ENCODE measurements at places on chromosomes 4 and X.

DNA sequence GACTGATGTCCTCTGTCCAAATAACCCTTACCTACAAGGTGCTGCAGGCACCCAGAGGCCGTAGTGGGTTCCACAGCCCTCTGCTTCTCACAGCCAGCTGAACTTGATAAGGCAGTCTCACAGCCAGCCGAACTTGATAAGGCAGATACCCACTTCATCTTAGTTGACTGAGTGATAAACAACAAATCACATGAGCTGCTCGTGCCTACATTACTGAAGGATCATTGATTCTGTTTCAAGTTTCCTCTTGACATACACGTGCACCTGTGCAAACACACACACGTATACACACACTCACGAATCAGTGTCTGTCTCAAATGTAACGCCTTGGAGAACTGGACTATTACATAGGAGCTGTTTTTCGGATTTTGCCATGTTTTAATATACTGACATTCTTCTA is 276.3 kb downstream of the DCTD start:
- DNase-seq, result no peak

GRCh38 chr4:161505141-161505540 is 658.7 kb downstream of the FSTL5 start:
- no peak for DNase-seq

DNA sequence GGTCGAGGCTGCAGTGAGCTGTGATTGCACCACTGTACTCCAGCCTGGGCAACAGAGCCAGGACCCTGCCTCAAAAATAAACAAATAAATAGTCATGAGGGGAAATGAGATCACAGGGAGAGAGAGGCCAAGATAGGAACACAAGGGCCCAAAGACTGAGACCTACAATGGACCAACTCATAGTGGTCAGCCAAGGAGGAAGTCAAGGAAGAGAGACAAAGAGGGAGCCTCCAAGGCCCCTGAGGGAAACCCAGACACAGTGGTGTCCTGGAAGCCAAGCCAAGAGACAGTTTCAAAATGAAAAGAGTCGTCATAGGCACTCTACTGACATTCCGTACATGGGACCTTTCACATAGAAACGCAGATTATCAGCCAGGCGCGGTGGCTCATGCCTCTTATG is 153.3 kb downstream of the BCOR start:
- DNase-seq, result no peak

DNA sequence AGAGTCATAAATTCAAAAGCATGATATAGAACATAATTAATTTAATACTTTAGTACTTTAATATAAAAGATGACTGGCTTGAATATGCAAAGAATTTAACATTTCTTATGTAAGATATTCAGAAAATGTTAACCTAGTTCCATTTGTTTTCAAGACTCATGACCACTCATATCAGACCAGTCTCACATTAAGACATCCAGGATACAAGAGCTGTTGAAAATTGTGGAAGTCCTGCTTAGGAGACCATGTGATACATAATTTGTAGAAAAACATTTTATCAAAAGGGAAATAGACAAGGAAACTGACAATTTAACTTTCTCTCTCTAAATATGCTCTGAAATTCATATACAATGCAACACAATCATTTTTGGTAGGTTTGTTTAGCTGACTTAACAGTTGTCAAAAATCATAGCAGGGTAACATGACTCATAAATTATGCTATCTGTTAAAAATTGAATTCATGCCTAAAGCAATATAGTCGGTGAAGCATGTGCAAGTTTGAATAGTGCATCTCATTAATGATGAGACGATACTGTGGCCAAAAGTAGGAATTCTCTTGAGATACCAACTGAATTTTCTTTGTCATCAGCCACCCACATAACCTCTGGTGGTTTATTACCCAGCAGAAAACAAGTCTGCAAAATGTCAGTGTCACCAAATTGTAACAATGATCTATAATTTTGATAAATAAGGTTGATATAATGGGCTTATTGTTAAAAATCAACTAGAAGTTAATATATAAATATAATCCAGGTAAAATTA is 211.4 kb downstream of the GASK1B start:
- no peak for DNase-seq

GRCh38 chr4:58760737-58761136 is 1650.6 kb upstream of the IGFBP7 start:
- no peak for DNase-seq

GRCh38 chr4:170776983-170777382 is 687.2 kb upstream of the AADAT start:
- DNase-seq, result no peak

DNA sequence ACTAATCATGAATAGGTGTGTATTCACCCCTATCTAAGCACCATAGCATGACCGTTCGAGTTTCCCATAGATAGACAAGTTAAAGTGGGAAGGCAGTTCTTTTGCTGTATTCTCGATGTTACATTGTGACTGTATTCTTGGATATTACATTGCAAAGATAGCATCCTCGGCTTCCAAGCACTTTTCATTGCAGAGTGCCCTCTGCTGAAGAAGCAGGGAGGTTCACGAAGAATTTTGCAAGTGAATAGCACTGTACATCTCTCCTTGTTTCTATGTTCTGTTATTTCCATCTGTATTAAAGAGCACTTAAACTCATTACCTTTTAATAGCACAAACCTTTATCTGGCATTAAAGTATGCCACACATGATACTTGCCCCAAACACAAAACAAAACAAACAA is 426.7 kb upstream of the ARX start:
- no peak for DNase-seq

DNA sequence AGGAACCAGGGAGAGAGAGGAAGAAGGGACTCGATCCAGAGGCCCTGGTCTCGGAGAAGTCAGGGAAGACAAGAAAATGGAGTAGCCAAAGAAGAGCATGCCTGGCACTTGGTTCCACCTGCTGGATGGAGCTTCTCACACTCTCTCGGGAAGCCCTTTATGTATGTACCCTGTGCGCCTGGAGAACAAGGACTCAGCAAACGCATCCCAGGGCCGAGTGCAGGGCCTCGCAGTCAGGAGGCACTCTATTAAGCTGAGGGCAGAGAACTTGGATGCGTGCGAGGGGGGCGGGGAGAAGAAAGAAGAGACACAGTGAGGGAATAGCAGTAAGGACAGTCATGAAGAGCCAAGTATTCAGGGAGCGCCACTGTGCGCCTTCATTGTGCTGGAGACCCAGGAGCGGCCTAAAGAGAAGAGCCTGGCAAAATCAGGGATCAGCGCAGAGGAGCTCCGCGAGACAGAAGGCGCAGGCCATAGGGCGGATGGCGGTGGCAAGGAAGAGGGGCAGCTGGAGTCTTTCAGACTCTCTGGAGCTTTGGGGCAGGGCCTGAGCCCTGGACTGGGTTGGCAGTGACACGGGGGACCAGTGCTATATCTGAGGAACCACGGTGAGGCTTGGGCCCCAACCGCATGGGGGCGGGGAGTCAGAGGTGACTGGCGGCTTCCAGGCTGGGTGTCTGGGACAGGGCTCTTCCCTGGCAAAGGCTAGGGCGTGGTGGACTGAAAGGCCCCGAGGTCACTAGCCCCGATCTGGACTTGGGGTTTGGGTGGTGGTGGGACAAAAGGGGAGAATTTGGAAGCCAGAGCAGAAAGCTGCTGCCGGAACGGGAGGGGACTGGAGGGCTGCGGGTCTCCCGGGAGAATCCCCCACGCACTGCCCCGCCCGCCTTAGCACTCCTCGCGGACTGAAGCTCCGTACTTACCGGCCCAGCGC is 1.9 kb upstream of the SEPTIN6 start:
- no peak for DNase-seq

- DNase-seq, result no peak
Observed at GRCh38 chrX:99820197-99820596, 589.9 kb downstream of the PCDH19 start.

- no peak for DNase-seq
Observed at GRCh38 chrX:8147226-8147625, 23.8 kb downstream of the VCX2 start.

GRCh38 chrX:1488745-1489144 is 36.0 kb upstream of the ASMTL start:
- no peak for DNase-seq

DNA sequence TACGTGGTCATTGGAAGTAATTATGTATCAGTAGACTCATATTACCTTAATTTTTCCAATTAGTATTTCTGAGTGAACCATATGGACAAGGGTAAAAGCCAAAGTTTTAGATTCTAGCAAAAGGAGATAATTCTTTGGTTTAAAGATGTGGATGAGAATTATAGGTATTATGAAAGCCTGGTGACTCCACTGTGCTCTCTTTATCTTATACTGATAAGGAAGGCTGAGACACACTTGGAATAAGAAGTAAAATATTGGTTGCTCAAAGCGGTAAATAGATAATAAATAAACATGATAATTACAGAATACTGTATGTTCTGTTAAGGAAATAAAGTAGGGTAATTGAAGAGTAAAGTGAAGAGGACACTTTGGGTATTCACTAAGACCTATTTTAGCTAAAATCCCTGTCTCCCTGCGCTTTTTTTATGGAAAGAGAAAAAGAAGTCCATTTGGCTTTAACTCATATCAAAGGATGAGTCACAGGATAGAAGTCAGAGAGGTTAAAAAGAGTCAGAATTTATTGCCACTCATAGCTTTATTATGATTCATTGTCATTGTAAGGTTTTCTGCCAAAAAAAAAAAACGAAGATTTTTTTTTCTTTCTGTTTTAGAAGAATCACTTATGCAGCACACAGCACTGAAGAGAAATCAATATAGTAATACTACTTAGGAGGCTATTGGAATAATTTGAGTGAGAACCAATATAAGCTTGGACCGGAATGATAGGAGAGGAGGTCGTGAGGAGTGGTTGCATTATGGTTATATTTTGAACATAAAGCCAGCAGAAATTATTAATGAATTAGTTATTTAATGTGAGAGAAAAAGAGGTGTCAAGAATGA is 2463.1 kb downstream of the ARAP2 start:
- no peak for DNase-seq

DNA sequence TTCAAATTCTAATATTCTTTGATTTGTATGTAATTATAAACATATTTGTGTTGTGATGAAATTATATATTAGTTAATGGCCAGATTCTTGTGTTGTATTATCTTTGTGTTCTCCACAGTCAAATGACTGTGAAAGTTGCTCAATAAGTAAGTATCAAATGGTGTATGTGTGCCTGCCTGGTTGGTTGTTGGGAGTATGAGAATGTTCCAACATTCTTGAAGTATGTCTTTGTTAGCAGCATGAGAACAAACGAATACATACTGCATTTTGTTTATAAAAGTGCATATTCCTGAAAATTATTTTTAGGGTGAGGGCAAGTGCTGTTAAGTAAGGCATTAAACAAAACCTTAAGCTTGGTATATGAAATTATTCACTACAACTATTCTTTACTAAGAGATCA is 16.2 kb downstream of the ARHGEF38 start:
- DNase-seq, result no peak

- no peak for DNase-seq
Observed at GRCh38 chr4:74083546-74083945, 15.4 kb downstream of the CXCL2 start.

DNA sequence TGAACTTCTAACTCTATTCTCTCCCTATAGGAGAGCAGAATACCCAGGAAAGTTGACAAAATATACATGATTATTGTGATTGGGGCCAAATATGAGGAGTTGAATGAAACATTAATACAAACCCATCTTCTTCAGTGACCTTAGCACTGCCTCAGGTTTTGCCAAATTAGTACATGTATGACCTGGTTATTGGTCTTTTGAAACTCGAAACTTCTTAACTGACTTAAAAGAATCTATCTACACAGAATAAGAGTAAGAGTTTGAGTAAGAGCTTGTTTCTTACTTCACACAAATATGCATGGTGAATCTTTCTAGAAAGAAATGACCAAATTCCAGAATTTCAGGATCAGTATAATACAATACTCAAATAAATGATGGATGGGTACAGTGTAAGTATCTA is 213.0 kb upstream of the GK2 start:
- DNase-seq, result no peak

GRCh38 chrX:19372547-19373331 is 29.0 kb downstream of the PDHA1 start:
- DNase-seq, result no peak

GRCh38 chrX:109537324-109537665 is 651 bp downstream of the NXT2 start:
- no peak for DNase-seq

- DNase-seq, result no peak
Observed at GRCh38 chr4:110175634-110176033, 22.8 kb downstream of the ELOVL6 start.

DNA sequence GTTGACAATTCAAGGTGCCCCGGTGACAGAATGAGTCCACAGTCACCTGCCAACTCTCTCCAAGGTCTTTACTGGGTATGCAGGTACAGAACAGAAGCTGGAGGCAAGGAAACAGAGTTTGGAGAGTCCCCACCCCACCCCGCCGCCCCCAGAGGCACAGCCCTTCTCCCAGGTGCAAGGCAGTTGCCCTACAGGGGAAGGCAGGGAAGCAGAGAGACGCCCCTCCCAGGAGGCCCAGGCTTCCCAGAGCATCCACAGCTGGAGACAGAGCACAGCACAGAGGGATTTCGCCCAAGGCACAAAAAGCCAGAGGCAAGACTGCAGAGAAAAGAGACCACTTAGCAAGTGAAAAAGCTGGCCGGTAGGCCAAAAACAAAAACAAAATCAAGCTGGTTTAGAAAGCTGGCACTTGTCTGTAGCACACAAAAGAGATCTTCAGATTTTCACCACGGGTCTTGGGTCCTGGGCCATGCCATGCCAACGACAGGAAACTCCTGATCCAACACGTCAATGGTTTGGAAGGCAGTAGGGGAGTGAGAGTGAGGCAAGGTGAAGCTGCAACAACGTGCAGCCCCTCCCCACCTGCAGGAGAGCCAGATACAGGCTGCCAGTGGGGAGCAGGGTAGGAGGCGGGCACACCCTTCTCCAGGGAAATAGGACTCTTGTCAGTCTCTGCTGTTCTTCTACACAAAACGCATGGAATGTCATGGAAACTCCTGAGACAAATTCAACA is 113.3 kb downstream of the AFAP1 start:
- no peak for DNase-seq

DNA sequence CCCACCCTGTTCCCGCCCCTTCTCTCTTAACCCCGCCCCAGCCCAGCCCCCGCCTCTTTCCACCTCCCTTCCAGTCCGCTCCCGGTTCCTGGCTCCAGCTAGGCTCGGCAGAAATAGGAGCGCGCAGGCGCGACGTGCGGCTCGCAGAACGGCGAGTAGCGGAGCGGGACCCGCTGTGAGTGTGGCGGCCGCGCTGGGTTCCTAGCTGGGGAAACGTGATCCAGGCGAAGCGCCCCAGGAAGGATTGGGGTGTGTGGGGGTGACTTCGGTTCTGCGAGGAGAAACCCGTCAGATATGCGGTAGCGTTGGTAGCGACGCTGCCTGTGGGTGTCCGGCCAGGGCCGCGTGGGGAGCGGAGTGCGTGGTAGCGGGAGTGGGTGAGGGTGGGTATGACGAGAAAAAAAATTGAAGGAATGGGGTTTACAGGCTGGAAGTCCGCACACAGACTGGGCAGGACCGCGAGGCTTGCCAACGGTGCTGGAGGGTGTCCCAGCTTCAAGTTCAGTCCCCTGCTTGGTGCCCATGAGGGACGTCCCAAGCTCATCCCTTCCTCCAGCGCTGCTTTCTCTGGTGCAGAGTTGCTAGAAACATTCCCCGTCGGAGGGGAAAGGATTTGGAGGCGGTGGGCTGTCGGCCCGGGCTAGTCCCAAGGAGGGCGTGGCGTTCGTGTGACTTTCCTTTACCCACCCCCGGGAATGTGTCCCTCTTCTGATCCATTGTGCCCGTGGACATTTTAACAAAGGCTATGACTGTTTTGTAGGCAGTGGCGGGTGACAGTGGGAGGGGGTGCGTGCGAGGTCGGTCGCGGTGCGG is at the start of gene PRRG1:
Gene PRRG1 (plus strand): TSS at position 144 of the 813 bp plus-strand sequence. CDS start 56,886 bp downstream, outside the sequence.
- DNase-seq, result no peak

- DNase-seq, result no peak
Observed at GRCh38 chr4:13181681-13182080, 302.5 kb downstream of the RAB28 start.

GRCh38 chrX:19814240-19814639 is 73.2 kb downstream of the SH3KBP1 start:
- no peak for DNase-seq

All from CD4-positive, alpha-beta T cell treated with Interleukin-4 for 4 hours (primary cell).